ENCODE measurements at places on chromosomes 1 and 21.

- no peak for DNase-seq
Observed at GRCh38 chr21:15804247-15805005, 74.6 kb downstream of the USP25 start.

GRCh38 chr1:89276690-89277089, 4.0 kb upstream of the GBP5 start:
- no peak for DNase-seq

DNA sequence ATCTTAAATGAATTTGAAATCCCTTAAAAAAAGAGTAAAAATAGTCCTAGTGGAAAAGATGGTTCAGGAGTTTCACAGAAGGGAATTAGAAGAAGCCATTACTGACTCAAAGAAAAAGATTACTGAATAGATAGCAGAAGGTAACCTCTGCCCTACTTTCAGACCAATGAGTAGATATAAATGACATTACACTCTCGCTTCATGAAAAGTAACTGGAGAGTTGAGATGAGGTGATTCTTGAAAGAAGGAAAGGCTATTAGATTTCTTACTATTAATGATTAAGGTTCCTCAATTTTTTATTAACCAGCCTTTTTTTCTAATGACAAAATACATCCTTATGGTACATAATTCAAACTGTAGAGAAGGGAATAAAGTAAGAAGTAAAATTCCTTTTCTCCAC, 28.3 kb downstream of the CCN1 start:
- no peak for DNase-seq

- no peak for DNase-seq
Observed at GRCh38 chr1:116916533-116917445, 7.1 kb downstream of the PTGFRN start.

- peak; percentile 13 for DNase-seq
Observed at GRCh38 chr1:212814537-212815334, 23.0 kb downstream of the TATDN3 start.

DNA sequence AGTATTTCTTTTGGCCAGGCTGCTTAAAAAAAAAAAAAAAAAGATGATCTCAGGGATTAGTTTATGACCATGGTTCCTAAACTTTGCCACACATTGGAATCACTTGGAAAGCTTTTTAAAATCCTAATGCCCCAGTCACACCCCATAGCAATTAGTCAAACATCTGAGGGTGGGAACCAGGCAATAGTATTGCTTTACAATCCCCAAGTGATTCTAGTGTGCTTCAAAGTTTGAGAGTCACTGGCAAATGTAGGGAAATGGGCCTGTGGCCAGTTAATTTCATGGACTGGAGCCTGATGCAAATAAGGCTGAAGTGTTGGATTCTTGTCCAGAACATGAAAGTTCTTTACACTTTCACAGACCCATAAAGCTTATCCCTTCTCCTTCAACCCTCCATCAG, 374.6 kb upstream of the ESRRG start:
- DNase-seq, result no peak

GRCh38 chr1:244304656-244305055, 147.1 kb downstream of the ADSS2 start:
- DNase-seq, result no peak

- DNase-seq, result no peak
Observed at GRCh38 chr1:175234639-175235038, 42.1 kb upstream of the KIAA0040 start.

DNA sequence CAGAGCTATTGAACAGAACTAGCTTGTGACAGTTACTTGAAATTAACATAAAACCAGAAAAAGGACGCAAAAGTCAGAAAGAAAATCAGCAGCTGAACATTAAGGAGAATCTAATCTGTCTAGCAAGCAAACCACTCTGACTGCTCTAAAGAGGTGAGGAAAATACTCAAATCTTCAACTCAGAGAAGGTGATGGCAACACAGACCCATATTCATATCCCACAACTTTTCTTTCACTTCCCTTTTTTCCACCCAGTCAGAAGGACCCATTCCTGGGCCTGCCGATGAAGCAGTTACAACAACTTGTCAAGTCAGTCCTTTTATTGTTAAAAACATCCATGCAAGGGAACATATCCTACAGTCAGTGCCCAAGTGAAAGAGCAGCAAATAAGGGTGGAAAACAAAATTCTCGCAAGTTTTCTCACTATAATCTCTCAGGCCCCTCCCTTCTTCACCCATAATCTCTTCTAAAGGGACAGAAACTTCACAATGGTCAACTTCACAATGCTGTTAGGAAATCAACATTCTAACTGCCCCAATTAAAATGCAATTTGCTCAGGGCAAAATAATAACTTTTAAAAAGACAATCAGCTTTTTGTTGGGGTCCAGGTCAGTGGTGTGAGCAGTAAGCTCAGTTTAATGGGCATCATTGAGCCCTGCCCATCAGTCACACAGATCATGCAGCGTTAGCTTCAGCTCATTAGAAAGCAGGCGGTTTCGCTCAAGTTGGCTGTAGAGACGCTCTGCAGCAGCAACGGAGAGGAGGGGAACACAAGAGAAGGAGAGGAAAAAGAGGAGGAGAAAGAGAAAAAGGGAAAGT, 3.6 kb upstream of the NUP210L start:
- no peak for DNase-seq

- DNase-seq, result no peak
Observed at GRCh38 chr21:32198384-32198783, 80.5 kb downstream of the MIS18A start.

- peak; percentile 97 for DNase-seq
Observed at GRCh38 chr1:116115476-116116439, 4.6 kb downstream of the MAB21L3 start.

DNA sequence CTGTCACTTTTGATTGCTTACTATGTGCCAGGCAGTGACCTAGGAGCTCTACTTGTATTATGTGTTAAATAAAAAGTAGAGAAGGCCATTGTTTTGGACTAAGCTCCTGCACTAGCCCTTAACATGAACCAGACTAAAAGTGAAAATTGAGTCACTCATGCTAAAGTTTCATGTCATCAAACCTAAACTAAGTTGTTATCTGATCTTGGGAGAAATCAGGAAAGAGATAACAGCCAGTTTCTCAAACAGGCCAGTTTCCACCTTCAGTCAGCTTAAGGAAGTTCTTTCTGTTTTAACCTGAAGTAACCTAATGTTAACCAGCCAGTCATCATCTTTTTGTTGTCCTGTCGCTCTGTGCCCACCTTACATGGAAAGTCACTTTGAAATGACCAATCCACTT, 102.1 kb upstream of the MARK1 start:
- no peak for DNase-seq

- DNase-seq, result no peak
Observed at GRCh38 chr1:223622132-223622842, 43.2 kb downstream of the CAPN8 start.

- DNase-seq, result no peak
Observed at GRCh38 chr1:228283476-228284147, 75.8 kb downstream of the OBSCN start.

- DNase-seq, result peak; percentile 56
Observed at GRCh38 chr1:87338566-87338965, 9.9 kb downstream of the LMO4 start.

DNA sequence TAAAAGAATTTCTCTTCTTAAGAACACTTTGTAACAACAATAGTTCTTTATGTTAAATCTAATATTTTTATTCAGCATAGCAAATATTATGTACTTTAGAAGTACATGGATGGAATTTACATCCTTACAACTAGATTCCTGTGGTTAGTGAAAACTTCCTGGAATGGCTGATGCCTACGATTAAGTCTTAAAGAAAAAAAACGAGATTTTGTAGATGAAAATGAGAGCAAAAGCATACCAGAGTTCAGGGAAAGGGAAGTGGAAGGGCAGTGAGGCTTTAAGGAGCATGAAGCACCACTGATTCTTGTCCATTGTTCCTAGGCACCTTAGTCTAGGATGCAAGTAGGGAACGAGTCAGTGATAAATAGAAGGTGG, 26.7 kb downstream of the CFH start:
- DNase-seq, result peak; percentile 80

DNA sequence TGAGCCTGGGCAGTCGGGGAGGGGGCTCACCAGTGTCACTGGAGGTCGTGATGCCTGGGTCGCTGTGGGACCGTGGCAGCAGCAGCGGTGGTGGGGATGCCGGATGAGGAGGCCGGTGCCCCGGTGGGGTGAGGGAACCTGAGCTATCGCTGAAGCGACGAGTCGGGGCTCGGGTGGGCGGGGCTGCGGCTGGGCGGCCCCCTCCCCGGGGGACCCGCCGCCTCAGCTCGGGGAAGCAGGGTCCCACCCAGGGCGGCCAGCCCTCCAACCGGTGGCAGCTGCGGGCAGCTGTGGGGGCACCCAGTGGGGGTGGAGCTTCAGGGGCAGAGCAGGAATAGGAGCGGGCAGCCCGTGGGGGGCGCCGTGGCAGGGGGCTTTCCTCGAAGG, 5.0 kb downstream of the ENTREP3 start:
- DNase-seq, result no peak

- DNase-seq, result peak; percentile 70
Observed at GRCh38 chr1:12296623-12297022, 66.8 kb downstream of the VPS13D start.

- no peak for DNase-seq
Observed at GRCh38 chr1:155105604-155106011, 22.1 kb upstream of the EFNA1 start.

DNA sequence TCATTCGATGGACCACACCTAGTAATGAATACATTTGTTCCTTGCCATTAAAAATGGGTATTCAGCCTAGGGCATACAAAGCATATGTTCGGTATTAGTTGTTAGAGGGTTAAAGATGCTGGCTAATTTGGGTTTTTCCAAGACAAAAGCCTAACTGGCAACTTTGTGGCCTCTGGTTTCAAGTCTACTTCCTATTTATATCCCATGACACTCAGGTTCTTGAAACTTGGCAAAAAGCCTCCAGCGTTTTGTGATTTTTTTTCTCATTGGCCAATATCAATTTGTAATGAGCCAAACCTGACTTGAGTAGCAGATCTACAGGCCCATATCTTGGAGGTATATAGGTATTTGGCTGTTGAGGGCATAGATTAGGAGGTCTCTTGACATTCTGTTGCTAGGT, 75.3 kb downstream of the C1orf21 start:
- no peak for DNase-seq

DNA sequence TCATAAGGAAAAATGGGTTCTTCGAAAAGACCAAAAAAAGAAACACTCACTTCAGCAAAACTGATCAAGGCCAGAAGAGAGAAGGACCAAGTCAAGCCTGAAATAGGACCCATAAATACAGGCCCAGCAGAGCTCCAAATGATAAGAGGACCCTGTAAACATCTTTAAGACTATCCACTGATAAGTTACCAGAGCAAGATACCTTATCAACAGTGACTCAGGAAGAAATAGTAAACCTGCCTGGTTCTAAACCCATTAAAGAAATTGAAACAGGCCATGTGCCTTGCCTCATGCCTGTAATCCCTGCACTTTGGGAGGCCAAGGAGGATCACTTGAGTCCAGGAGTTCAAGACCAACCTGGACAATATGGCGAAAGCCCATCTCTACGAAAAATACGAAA, 81.8 kb upstream of the ERRFI1 start:
- DNase-seq, result no peak

- no peak for DNase-seq
Observed at GRCh38 chr1:66227966-66228365, 306.0 kb upstream of the SGIP1 start.

GRCh38 chr1:64425521-64425920, 44.4 kb upstream of the CACHD1 start:
- DNase-seq, result no peak

DNA sequence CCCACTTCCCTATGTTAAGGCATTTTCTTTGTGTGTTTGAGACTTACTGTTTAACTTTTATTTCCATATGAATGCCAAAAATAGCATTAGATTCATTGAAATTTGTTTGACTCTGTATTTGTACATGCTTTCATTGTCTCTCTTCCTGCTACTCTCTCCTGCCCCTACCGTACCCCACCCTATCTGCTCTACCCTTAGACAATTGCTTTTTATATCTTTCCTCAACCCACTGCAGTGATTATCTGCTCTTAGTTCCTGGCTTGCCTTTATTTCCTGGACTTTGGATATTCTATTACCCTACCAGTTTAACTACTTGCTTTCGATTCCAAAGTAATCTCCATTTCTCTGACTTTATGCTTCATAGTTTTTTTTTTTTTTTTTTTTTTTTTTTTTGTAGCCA, 10.5 kb downstream of the RAVER2 start:
- no peak for DNase-seq

DNA sequence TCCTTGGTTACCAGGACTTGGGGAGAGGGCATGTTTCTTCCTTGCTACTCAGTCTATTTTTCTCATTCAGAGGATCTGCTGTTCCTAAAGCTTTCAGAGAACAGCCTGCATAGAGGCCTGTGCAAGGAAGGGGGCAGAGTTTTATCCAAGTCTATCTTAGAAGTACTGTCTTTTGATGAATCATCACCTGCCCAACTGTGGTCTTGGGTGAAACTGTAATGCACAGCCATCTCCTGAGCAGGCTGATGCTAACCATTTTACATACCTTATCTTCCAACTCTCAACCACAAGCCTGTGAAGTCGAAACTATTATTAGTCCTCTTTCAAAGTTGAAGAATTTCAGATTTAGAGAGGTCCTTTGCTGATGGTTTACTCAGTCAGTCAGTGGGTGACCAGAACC, 368.0 kb downstream of the HHAT start:
- peak; percentile 27 for DNase-seq

DNA sequence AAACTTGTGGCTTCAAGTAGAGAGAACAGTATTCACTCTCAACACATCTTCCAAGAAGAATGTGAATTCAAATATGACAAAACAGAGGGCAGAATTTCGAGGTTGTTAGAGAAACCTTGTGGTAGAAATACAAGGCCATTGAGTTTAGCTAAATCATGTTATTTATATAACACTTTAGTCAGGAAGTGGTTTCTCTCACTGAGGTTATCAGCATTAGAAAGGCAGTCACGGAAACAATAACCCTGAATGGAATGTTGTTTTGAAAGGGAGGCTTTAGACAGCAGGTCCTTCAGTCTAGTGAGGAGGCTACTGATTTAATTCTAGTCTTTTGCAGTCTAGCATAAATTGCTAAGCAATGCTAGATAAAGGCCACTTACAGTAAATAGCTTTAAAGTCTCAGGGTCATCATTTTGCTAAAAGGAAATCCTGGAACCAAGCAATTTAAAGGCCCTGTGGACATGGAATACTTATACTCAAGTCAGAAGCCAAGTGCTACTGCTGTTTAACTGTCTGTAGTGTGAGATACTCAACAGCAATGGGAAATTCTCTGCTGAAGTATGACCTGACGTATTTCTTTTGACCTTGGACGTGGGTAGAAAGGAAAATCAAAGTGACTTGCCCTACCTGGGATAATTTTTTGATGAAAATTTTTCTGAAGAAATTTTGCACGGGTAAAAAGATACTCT, 89.0 kb upstream of the CHODL start:
- DNase-seq, result peak; percentile 63

DNA sequence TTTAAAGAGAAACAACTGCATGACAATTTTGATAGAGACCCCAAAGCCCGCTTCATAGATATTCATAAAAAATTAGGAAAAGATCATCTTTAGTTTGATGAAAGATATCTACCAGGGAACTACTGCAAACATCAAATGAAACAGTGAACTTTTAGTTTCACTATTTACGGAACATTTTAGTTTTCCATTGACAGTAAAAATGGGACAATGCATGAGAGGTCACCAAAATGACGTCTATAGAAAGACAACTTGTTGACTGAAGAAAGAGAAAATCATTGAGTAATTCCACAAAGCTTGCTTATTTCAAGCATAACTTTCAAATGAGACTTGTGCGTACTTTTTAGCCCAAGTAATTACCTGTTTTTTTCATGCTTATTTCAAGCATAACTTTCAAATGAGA, 411.4 kb downstream of the HLX start:
- DNase-seq, result no peak

- DNase-seq, result peak; percentile 32
Observed at GRCh38 chr1:221891708-221892107, 149.8 kb upstream of the DUSP10 start.
